RWPE1 (cell line): ENCODE measurements at places on chromosomes 12 and 14.

- DNase-seq, result no peak
Measured at GRCh38 chr14:47763188-47763854, 87.9 kb upstream of the MDGA2 start.

DNA sequence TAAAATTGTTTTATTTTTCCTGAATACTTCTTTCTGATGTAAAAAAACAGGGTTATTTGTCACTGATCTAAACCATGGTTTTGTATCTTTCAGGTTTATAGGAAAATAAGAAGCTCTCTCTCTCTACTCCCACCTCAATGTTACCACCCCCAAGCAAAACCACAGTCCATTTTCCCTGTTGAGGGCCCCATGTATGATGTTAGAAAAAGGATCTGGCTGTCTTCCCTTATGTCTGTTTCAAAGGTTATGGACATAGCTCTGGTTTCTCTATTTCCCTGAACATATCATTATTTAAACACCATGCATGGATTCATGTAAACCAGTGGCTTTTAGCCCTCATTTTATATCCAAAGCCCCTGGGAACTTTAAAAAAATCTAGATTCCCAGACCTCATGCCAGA is 649.0 kb upstream of the TBX3 start:
- DNase-seq, result no peak

DNA sequence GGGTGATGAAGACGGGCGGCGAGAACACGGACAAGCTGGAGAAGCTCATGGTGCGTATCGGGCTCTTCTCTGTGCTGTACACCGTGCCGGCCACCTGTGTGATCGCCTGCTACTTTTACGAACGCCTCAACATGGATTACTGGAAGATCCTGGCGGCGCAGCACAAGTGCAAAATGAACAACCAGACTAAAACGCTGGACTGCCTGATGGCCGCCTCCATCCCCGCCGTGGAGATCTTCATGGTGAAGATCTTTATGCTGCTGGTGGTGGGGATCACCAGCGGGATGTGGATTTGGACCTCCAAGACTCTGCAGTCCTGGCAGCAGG is 1.9 kb downstream of the FZD10 start:
- no peak for DNase-seq

DNA sequence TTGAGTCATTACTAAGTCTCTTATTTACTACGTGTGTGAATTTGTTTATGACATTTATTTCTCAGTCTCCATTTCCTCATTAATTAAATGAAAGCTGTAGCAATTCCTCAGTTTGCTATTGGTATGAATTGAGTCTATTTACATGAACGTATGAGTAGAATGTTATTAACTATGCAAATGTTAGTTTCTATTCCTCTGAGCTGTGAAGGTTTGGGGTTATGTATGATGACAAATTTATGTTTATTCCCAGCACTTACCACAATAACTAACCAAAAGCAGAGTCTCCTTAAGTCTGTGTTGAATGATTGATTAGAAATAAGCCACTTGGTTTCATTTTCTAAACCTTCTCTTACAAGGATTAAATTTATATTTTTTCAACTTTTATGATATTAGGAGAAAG is 1340.9 kb downstream of the FSCB start:
- DNase-seq, result no peak

GRCh38 chr12:52703424-52703823 is at the start of gene KRT77:
KRT77 (minus strand) TSS chr12:52703524; CDS start chr12:52703434, 90 bp downstream.
- no peak for DNase-seq

- no peak for DNase-seq
Measured at GRCh38 chr12:120500581-120500980, 4.7 kb downstream of the DYNLL1 start.
